GM20000 (cell line): ENCODE measurements at places on chromosomes 3 and 15.
A peak's percentile ranks its signal among the peaks of the same experiment; 100 is the strongest.

GRCh38 chr3:95246413-95246812 lies 1183.6 kb downstream of the NSUN3 start:
- no peak for DNase-seq

- no peak for DNase-seq
These were observed 17.3 kb downstream of the PP2D1 start for GRCh38 chr3:19994796-19995195.

DNA sequence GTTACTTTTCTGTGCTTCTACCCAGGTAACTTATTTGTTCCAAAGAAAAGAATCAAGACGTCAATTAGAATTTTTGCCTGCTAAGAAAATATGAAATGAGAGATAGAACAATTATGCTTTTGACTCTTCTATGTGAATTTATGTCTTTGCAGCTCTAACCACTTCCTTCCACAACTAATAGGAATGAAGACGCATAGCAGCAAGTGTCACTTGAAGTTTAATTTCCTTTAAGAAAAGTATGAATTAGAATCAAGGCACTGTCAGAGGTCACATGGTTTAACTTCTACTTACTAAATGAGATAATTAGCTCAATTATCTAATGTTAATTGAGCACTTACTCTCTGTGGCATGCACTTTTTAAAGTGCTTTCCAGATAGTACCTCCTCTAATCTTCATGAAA lies 3.3 kb downstream of the WDR49 start:
- DNase-seq: no peak

GRCh38 chr15:81400640-81401236 lies 26.7 kb upstream of the TMC3 start:
- peak; percentile 52 for DNase-seq

DNA sequence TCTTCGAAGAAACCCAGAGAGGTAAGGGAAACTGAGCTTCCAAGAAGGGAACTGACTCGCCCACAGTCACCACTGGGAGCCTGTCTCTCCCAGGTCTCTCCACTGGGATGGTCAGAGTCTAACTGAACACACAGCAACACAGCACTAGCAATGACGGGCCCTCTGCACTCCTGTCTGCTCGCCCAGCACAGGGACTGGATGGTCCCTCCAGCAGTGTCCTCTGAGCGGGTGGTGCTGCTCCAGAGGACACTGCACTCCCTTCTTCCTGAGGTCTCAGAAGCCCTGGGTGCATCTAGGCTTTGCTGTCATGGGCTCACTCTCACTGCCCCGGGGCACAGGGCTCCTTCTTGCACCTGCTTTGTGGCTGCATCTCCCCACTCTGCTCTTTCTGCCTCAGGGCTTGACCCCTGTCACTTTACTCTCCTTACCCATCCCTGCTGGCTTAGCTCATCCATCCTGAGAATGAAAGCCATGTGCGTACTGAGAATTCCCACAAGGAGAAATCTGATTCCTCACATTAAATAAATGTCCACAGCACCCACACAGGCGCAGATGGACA lies 356.6 kb downstream of the GABRG3 start:
- DNase-seq: no peak

- no peak for DNase-seq
These were observed 14.5 kb downstream of the H1-8 start for GRCh38 chr3:129557548-129557894.

DNA sequence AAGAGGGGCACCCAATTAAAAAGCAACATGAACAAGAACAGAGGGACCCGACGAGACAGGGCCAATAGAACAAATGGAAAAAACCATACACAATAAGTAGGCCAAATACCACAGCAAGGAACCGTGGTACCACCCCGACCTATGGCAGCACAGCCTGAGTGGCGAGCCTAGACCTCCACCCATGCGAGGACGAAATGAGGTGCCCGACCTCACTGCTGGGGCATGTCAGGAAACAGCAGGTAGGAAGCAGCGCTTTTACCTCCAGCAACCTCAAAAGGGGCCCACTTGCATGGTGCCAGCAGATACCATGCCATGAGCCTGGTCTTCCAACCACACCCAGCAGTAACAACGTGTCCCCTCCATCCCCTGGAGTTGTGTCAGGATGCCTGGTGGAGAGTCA lies 77.9 kb downstream of the PCSK6 start:
- no peak for DNase-seq

- DNase-seq: no peak
These were observed 594.4 kb downstream of the FOXP1 start for GRCh38 chr3:70989174-70989573.
